NCI-H2171 (cell line): ENCODE measurements at places on chromosomes 16 and 17.

DNA sequence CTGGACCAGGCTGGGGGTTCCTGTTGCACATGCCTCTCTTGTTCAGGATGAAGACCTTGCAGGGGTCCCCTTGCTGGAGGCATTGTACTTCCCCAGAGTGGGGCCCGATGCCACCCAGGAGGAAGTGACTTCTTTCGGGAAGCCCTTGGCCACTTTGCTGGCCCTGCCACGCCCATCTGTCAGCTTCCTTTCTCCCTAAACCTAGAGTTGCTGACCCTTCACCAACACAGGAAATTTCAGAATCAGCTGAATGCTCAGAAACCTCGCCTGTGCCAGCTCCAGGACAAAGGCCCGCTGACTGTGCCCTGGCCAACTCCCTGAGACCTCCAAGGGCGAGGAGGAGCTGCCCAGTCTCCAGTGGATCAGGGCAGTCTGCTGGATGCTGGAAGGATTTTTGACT lies 26.7 kb downstream of the WNT9B start:
- DNase-seq = no peak

DNA sequence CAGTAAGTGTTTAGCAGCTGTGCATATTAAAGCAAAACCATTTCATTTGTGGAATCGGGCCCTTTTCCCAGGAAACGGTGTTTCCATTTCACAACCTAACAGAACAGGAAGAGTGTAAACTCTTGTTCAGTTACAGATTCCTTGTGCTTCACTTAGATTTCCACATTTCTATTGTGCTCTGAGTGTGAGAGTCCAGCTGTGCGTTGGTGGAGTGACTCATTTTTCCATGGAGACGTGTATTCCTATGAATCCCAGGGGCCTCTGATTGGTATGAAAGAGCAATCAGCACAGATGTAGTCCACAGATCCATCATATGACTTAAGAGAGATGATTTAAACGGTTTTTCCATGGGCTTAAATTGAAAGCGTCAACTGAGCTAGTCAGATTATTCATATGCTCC lies 13.3 kb upstream of the CAVIN1 start:
- DNase-seq = no peak

GRCh38 chr17:3524024-3524423 lies 33.6 kb downstream of the TRPV3 start:
- no peak for DNase-seq

- peak; percentile 53 for DNase-seq
Measured at GRCh38 chr17:74380086-74380958, 13.0 kb downstream of the GPR142 start.

GRCh38 chr17:36198831-36199465 lies 2.4 kb upstream of the CCL3L1 start:
- no peak for DNase-seq

- DNase-seq = no peak
Measured at GRCh38 chr17:81164371-81165245, 699 bp upstream of the PVALEF start.

- no peak for DNase-seq
Measured at GRCh38 chr17:70916469-70916868, 747.1 kb downstream of the KCNJ2 start.

GRCh38 chr16:80733407-80733806 lies 71.0 kb downstream of the CDYL2 start:
- DNase-seq = no peak

DNA sequence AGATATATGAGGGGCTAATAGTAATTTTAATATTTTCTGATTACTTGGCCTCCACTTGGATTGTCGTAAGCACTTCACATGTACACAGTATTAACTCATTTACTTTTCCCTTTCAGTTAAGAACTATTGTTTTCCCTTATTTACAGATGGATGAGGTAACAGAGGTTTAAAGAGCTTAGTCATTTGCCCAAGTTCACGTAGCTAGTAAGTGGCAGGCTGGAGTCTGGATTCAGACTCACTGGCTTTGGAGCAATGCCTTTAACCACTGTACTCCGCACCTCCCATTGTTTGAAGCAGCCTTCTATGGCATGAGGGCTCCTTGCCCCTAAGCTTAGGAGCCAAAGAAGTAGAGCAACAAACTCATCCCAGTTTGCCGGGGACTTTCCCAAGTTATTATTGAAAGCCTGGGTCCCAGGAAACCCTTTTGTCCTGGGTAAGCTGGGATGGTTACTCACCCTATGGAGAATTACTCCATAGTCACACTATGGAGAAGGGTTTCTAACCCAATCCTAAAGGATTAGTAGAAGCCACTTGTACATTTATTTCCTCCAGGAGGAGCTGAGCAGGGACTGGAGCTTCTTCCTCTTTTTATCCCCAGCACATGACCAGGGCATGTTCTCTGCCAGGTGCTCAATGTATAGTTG lies 12.3 kb downstream of the FOXL1 start:
- DNase-seq = no peak

DNA sequence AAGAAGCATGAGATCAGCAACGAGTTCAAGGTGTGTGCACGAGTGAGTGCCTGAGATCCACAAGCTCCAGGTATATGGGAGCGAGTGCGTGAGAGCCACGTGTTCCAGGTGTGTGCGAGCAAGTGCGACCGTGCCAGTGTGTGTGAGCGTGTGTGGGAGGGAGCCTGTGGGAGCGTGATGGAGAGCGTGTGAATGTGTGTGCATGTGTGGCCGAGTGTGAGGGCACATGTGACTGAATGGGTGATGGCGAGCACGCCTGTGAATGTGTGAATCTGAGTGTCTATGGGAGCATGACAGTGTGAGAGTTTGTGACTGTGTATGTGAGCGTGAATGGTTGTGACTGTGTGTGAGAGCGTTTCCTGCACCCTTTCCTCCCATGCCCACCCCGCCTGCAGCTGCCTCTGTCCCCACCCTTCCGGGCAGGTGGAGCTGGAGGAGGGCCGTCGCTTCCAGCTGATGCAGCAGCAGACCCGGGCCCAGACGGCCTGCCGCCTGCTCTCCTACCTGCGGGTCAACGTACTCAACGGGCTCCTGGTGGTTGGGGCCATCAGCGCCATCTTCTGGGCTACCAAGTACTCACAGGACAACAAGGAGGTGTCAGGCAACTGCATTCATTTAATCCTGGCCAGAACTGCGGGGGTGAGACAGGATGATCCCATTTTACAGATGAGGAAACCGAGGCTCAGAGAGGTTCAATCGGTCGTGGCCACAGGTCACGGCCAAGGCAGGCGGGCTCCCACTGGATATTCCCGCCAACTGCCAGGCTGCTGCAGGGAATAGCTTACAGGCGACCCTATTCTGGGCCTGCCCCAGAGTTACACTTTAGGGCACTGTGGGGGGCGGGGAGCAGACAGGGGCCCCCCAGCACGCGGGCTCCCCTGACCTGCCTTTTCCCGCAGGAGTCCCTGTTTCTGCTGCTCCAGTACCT lies 3.7 kb downstream of the TMC8 start:
- no peak for DNase-seq

DNA sequence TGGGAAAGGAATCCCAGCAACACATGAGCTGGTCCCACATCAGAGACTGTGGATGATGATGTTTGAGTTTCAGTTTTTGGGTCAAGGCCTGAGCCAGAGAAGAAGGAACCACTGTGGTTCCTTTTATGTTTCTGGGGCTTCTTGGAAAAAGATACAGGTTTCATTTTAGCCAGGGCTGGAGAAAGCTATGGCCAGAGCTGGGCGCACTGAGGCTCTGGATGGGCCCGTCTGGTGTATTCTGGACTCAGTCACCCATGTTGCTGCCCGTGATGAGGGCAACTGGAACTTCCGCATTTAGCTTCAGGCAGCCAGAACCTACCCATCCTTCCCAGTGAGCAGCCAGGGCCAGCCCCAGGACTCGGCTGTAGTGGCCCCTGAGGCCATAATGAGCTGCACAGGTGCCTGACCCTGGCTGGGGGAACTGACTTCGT lies 15.0 kb upstream of the PITPNA start:
- no peak for DNase-seq

GRCh38 chr17:29042679-29043538 lies at the start of gene PIPOX:
Gene PIPOX (plus strand): TSS chr17:29043141. CDS start chr17:29043226, 85 bp downstream.
- DNase-seq = peak; percentile 32

- no peak for DNase-seq
Measured at GRCh38 chr16:3182608-3183444, 5.2 kb upstream of the OR1F1 start.

- no peak for DNase-seq
Measured at GRCh38 chr17:79890706-79891105, 51.5 kb upstream of the CBX4 start.

- DNase-seq = no peak
Measured at GRCh38 chr16:7304279-7304678, 28.4 kb upstream of the RBFOX1 start.

- DNase-seq = no peak
Measured at GRCh38 chr16:67790071-67790470, 16.3 kb downstream of the RANBP10 start.

- peak; percentile 7 for DNase-seq
Measured at GRCh38 chr17:20121359-20122253, 112.4 kb downstream of the SPECC1 start.

DNA sequence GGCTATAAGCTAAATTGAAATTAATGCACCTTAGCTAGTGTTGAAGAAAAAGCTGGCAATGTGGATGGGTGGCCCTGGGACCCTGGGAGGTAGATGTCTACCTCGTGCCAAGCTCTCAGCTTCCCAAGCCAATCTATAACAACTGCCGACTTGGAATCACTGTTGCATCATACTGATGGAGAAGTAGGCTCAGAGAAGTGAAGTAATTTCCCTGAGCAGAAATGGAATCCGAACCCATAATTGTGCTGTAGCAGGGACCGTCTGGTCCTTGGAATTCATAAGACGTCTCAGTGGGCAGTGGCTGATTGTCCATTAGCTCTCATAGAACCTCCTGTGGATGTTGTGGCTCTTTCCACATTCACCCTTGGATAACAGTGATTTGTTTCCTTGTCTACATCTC lies 196.6 kb downstream of the RAB11FIP4 start:
- no peak for DNase-seq

GRCh38 chr17:45129426-45129939 lies 2.8 kb downstream of the PLCD3 start:
- DNase-seq = no peak

GRCh38 chr16:85641776-85642176 lies 28.7 kb downstream of the GSE1 start:
- peak; percentile 73 for DNase-seq

DNA sequence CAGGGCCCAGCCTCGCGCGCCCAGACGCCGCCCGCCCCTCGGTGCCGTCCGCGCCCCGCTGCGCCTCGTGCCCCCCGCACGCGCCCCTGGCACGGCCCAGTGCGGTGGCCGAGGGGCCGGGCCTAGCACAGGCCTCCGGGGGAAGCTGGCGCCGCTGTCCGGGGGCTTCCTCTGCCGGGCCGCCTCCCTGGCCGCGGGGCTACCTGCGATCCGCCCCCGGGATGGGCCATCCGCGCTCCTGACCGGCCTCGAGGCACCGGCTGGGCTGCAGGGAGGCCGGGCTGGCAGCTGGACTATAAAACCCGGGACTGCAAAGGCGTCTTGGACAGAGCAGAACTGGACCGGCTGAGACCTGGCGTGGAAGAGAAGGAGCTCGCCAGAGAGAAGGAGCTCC lies 783 bp downstream of the BHLHA9 start:
- no peak for DNase-seq

DNA sequence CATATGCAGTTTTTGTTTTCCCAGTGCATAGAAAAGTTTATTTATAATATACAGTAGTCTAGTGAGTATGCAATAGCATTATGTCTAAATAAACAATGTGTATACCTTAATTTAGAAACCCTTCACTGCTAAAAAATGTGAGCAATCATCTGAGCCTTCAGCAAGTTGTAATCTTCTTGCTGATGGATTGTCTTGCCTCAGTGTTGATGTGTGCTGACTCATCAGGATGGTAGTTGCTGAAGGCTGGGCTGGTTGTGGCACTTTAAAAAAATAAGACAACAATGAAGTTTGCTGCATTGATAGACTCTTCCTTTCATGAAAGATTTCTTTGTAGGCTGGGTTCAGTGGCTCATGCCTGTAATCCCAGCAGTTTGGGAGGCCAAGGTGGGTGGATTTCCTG lies 13.9 kb upstream of the CAPNS2 start:
- no peak for DNase-seq
